ENCODE measurements at places on chromosomes 2 and 18. TPM values are rescaled to one million over a fixed set of nuclear protein-coding genes. Genes with fewer than 3 reads are reported as not detected.

- no peak for DNase-seq
These were observed 61.8 kb downstream of the ACAA2 start for GRCh38 chr18:49751427-49752094.

ERICH2 gene
- total RNA-seq = 1.4 TPM

SH3YL1 gene
- 90.3 TPM for total RNA-seq

GRCh38 chr18:66994790-66995189, 390.9 kb upstream of the CDH19 start:
- DNase-seq = no peak

DNA sequence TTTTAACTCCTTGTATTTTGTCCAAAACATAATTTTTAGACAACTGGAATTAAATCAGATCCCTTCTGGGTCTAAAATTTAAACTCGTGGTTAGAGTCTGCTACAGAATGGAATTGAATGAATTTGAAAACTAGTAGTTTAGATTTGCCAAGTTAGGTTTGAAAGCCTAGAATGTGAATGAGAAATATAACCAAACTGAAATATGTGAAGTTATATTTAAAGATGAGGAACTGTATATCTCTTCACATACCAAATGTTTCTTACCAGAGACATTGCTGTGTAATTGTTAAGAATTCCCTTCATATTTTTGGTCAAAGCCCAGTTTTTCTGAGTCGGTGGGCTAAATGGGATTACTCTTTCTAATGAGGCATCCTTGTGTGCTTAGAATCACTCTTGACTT, 74.2 kb downstream of the LPIN1 start:
- no peak for DNase-seq

DNA sequence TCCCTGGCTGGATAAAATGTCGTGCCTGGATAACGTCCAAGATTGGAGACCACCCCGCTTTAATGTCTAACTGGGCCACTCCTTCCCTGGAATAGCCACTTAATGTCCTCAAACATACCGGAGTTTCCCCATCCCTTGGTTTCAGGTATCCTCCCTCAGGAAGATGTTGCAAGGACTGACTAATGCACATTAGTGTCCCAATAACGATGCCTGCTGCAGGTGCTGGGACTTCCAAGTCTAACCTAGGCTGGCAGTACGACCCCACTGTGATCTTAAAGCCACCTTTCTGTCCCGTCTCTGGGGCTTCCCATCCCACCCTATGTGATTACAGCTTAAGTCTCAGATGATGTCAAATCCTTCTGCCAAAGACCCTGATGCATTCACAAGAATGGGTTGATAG, 1.1 kb upstream of the ATP6V1C2 start:
- DNase-seq = no peak

DYNAP gene
- not detected for total RNA-seq

TMEM247 gene
- total RNA-seq = not detected

DNA sequence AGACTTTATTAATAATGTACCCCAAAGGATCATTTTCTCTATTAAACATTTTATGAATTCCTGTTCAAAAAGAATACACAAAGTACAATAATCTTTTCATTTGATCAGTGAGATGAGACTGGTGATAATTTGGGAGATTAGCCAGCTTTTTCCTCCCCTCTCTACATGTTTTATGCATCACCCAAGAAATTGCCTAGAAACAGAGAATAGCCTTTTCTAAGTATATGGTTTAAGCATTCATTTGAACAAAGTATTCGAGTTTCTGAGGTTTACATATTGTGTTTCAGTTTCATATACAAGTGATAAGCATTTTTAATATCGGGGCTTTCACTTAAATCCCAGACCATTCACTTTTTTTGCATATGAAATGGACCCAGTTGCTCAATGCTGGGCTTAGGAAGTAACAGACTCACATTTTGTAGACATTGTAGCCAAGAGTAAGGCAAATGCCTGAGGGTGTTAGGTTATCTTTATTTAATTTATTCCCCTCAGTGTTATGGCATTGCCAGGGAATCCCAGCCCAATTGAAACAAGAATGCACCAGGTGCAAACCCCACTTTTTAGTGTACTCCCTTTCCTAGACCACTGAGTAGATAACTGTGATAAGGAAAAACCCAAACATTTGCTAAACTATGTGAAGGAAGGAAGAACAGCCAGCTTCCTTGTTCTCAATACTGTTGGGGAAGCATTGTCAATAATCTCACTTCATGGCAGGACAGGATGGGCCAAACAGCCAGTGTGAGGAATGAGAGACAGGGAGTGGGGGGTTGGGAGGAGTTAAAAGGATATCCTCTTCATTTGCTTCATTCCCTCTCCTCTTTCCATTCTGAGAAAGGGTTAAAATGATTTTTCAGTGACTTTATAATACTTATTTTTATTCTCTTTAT, 3.5 kb downstream of the CPO start:
- DNase-seq = no peak

DNA sequence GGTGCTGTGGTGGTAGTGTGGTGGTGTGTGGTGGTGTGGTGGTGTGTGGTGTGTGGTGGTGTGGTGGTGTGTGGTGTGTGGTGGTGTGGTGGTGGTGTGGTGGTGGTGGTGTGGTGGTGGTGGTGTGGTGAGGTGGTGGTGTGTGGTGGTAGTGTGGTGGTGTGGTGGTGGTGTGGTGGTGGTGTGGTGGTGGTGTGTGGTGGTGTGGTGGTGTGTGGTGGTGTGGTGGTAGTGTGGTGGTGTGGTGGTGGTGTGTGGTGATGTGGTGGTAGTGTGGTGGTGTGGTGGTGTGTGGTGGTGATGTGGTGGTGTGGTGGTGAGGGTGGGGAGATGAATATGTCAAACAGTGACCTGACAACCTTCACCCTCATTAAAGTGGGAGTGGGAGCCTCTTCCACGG, 55.6 kb upstream of the DLGAP1 start:
- DNase-seq = no peak

DNA sequence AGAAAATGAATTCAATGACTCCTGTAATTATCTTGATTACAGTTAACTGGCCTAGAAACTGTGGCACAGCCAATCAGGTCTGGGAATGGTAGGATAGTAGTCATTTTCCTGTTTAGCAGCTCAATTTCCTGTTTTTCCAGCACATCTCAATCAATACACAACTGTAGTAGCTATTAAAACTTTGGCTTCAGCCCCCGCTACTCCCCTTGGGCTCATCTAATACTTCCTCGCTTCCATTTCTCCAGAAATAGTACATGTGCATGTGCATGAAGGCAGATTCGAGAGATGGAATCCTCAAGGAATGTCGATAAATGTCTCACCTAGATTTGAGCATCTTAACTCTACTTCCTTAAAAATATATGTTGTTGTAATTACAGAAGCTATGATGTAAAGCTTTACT, 9.7 kb downstream of the COBLL1 start:
- DNase-seq = no peak

GRCh38 chr18:33924576-33924975, 300.1 kb downstream of the NOL4 start:
- DNase-seq = no peak

GRCh38 chr2:170362871-170363631, 185.1 kb downstream of the MYO3B start:
- DNase-seq = no peak

DNA sequence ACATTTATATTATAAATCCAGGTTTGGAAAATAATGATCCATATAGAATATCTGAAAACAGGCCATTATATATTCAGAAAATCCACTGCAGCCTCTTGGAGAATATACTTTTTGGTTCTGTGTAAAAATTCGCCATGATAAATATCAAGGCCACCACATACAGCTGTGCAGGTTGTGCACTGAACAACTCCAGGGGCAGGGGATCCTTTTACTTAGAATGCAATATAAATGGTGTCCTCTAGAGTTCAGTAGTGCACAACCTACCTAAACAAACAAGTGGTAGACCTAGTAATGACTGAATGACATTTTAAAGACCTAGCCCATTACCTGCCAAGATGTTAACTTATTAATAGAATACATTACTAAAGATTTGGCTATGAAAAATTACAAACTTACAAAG, 22.4 kb downstream of the MOGAT1 start:
- no peak for DNase-seq

GRCh38 chr2:37317746-37318145, 6.9 kb downstream of the PRKD3 start:
- DNase-seq = no peak

GRCh38 chr2:28428486-28428885, 35.8 kb downstream of the FOSL2 start:
- no peak for DNase-seq

All from ureter (tissue), 1 donor.